Omental fat pad (tissue), 4 donors: ENCODE measurements at places on chromosomes 1 and 21. TPM values are rescaled to one million over a fixed set of nuclear protein-coding genes. Genes with fewer than 3 reads are reported as not detected.

DNA sequence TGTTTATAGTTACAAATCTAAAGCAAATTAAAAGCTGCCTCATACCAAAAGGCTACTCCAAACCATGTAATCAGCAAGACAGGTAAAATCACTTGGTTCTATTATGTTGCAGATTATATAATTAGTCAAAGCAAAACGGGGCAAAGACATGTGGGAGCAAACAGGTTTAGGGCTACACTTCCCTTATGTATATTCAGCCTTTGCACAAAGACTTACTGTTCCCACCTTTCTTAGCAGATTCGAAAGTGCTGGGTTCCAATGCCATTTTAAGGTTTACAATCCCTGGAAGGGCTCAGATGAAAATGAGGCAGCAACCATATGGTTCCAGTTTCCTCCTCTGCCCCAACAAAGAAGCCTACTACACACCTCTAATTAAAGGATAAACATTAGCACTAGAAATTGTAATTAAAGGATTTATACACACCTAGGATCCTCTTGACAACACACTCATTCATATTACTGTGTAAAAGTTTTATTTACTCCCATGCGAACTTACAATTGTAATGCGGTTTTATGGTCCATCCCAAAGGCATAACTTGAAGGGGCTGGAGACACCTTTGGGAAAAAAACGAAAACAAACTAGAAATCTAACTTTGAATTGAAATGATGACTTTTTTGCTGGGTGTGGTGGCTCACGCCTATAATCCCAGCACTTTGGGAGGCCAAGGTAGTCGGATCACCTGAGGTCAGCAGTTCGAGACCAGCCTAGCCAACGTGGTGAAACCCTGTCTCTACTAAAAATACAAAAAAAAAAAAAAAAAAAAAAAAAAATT is 117.3 kb upstream of the PKN2 start:
- no peak for DNase-seq

SPRR1A gene
- not detected for total RNA-seq

- DNase-seq = no peak
Measured at GRCh38 chr1:201599548-201599947, 60.6 kb downstream of the NAV1 start.

- DNase-seq = no peak
Measured at GRCh38 chr21:33302055-33302454, 22.7 kb upstream of the IFNAR1 start.

DNA sequence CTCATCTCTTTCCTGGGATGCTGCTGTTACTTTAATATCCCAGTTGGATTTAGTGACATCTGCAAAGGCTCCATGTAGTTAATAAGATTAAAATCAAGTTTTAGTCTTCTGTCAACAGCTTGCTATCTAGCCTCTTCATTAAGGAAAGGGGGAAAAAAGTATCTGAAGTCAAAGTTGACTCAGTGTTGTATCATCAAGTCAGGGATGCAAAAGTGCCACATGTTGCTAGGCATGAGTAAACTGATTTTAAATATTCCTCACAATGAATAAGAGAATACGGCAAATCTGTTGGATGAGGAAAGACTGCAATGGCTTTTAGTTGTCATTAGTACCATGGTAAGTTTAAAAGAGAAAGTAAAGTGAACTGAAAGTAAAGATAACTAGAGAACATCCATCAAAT is 383.2 kb upstream of the ZRANB2 start:
- no peak for DNase-seq
